Right lobe of liver (tissue), 6 donors: ENCODE measurements at places on chromosomes 16 and 17.

DNA sequence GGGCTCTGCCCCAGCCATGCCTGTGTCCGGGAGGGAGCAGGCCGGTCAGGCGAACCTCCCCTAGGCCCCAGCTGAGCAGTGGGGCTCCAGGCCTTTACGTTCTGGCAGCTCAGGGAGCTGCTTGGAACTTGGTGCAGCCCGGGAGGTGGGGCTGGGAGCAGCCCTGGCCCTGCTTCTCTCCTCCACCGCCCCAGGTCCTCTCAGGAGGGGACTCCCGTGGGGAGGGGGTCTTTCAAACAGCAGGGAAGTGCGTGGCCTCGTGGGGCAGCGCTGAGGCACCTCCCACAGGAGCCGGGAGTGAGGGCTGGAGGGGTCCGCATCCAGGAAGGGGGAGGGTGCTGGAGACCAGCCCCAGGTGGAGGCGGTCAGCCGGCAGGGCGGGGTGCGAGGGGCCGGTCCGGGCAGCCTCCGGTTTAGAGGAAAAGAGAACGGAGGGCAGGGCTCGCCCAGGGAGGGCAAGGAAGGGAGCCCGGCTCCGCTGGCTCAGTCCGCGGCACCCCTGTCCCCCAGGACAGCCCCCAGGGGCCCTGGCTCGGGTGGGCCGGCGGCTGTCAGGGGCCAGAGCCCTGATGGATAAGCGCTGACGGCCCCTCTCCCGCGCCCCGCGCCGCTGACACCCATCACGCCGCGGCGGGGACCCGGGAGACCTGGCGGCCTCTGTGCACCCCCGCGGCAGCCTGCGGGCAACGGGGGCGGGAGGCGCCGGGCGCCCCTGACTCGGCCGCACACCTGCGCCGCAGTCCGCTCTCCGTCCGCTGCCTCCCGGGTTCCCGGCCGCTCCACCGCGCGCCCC, 587 bp upstream of the PRR35 start:
- H3K27ac ChIP-seq = no peak overlapping the region
- no peak overlapping the region for H3K4me3 ChIP-seq

DNA sequence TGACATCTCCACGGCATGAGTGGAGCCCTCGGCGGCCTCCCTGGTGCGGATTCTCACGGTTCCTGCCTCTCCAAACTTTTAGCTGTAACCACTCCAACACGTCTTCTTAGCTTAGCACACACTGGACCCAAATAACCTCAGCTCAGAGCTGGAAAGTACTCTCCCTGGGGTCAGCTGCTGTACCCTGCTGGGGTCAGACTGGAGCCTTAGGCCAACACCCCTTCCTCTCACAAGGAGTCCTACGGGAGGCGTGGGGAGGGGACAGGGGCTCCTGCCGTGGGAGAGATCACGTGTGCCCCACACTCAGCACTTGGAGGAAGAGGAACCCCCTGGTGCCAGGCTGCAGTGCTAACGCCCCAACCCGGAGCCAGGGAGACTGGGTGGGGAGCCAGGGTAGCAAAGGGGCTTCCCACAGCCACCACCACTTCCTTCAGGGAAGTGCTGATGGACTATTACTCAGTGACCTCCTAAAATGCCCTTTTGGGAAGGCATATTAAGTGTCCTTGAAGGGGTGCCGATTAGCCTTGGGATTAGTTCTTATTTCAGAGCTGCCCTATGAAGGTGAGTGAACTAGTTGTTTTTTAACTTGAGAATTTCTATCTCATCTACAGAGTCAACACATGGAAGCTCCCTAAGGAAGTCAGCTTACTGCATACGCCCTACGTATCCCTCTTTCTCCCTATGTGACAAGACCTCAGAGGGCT, 124.0 kb downstream of the HIC1 start:
- peak overlapping the region; percentile 74 for H3K27ac ChIP-seq
- peaks cover 6% of the 10 kb centered on the region for H3K4me1 ChIP-seq
- H3K27me3 ChIP-seq = no peaks in the 10 kb centered on the region
- H3K36me3 ChIP-seq = no peaks in the 10 kb centered on the region
- peak; percentile 59 for DNase-seq
- no peak overlapping the region for H3K4me3 ChIP-seq

DNA sequence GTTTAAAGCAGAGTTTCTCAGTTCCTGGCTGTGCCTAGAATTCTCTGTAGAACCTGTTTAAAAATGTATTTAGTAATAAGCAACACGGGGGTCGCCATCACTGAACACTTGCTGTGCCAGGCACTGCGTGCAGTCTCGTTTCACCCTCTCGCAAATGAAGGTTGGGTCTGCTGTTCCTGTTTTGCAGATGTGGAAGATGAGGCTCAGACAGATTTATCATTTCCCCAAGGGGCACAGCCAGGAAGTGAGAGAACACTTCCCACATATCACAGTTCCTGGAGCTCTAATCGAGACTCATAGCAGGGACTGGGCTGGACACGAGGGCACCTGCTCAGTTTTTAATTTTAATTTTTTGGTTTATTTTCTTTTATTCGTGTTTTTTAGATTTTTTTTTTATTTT, 122.7 kb downstream of the ABCC6 start:
- no peak overlapping the region for H3K27ac ChIP-seq
- H3K4me3 ChIP-seq = no peak overlapping the region
- H3K36me3 ChIP-seq = no peaks in the 10 kb centered on the region
- H3K4me1 ChIP-seq = no peaks in the 10 kb centered on the region
- no peaks in the 10 kb centered on the region for H3K27me3 ChIP-seq

DNA sequence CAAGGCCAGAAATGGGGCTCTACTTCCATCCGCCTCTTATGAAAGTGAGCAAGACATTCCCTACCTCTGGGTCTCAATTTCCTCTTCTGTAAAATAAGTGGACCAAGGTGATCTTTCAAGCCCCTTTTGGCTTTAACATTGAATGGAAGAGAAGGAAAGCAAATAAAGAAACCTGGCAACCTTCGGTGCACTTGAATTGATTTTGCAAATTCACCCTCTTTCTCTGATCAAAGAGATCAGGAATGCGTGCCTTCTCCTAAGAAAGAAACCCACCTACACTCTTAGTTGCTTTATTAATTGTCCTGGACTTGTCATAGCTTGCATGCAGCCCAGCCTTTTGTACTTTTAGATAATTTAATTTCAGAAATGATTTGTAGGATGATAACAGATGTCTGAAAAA, 3.0 kb downstream of the MSI2 start:
- no peaks in the 10 kb centered on the region for H3K4me1 ChIP-seq
- no peaks in the 10 kb centered on the region for H3K27me3 ChIP-seq
- H3K36me3 ChIP-seq = no peaks in the 10 kb centered on the region

GRCh38 chr17:48439875-48440505, 10.0 kb upstream of the SKAP1 start:
- DNase-seq = no peak
- no peaks in the 10 kb centered on the region for H3K4me1 ChIP-seq
- H3K36me3 ChIP-seq = no peaks in the 10 kb centered on the region
